Adipose tissue (tissue), 3 donors: ENCODE measurements at places on chromosomes 4 and X. TPM values are rescaled to one million over a fixed set of nuclear protein-coding genes. Genes with fewer than 3 reads are reported as not detected.

Gene NUDT11
- 1.1 TPM for polyA plus RNA-seq

Gene EPHA5
- 0.07 TPM for polyA plus RNA-seq

Gene SNX25
- 7.4 TPM for polyA plus RNA-seq

Gene GLUD2
- polyA plus RNA-seq: 0.82 TPM
